Naive thymus-derived CD4-positive, alpha-beta T cell (primary cell): ENCODE measurements at places on chromosomes 5 and 9. TPM values are rescaled to one million over a fixed set of nuclear protein-coding genes. Genes with fewer than 3 reads are reported as not detected.

F12 gene
- polyA plus RNA-seq = 0.64 TPM

PCDHA8 gene
- not detected for polyA plus RNA-seq

BHMT2 gene
- polyA plus RNA-seq = not detected

TTLL11 gene
- polyA plus RNA-seq = 4.4 TPM
